Neural crest cell (in vitro differentiated cells): ENCODE measurements at places on chromosomes 2 and 18. TPM values are rescaled to one million over a fixed set of nuclear protein-coding genes. Genes with fewer than 3 reads are reported as not detected.
A peak's percentile ranks its signal among the peaks of the same experiment; 100 is the strongest.

DNA sequence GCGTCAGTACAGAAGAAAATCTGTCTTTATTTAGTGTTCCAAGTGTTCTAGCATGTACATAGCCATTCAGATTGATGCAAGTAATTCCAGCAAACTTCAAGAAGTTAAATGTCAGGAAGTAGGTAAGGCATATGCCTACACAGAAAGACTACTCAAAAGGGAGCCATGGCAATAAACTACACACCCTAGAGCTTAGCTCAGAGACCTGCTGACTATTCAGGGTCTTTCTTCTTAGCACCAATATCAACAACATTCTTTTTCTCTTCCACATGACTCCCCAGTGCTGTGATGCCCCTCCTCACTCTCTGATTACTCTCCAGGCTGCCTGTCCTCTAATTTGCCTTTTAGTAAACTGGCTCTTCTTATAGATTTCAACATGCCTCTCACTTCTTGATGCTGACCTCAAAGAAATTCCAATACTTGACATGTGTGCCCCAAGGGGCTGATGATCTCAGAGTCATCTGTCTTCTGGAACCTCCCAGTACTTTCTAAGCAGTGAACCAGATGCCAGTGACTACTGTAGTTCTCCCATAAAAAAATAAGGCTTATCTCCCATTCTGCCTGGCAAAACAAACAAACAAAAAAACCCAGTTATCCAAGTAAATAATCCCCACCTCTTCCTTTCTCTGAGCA, 909.2 kb upstream of the FANCL start:
- H3K27me3 ChIP-seq = no peaks in the 10 kb centered on the region
- no peak overlapping the region for H3K27ac ChIP-seq
- DNase-seq = no peak

POMC gene
- total RNA-seq = 0.39 and 0.54 TPM in 2 replicates

DNA sequence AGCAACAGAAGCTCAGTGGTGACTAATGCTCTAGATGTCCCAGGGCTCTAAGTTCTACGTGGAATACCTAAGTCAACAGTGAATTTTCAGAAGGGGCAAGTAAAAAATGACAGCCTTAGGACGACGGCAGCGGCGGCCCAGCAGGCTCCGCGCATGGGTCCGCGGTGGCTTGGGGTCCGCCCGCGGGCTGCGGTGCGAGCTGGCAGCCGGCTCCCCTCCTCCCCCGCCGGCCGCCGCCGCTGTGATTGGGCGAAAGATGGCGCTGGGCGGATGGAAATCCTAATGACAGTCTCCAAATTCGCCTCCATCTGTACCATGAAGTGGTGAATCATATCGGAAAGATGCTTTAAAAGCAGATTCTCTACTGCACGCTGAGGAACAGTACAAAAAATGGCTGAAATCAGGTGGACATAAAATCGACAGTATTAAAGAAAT, 74.7 kb downstream of the HNRNPLL start:
- peak overlapping the region; percentile 29 for H3K4me3 ChIP-seq
- peaks cover 26% of the 10 kb centered on the region for H3K4me1 ChIP-seq
- H3K27ac ChIP-seq = no peak overlapping the region
- peak; percentile 60 for DNase-seq

- peaks cover 12% of the 10 kb centered on the region for H3K4me1 ChIP-seq
- no peak overlapping the region for H3K4me3 ChIP-seq
- H3K27ac ChIP-seq = no peak overlapping the region
- no peak for DNase-seq
Measured at GRCh38 chr2:180655393-180655792, 325.0 kb upstream of the UBE2E3 start.

SLC14A1 gene
- not detected in 2 replicates for total RNA-seq
